Activated CD8-positive, alpha-beta T cell treated with anti-CD3 and anti-CD28 coated beads for 36 hours (primary cell): ENCODE measurements at places on chromosomes 11 and 22. TPM values are rescaled to one million over a fixed set of nuclear protein-coding genes. Genes with fewer than 3 reads are reported as not detected.

The ASCL2 gene
- total RNA-seq = 3.4 TPM

The LRRC56 gene
- 0.67 TPM for total RNA-seq

DNA sequence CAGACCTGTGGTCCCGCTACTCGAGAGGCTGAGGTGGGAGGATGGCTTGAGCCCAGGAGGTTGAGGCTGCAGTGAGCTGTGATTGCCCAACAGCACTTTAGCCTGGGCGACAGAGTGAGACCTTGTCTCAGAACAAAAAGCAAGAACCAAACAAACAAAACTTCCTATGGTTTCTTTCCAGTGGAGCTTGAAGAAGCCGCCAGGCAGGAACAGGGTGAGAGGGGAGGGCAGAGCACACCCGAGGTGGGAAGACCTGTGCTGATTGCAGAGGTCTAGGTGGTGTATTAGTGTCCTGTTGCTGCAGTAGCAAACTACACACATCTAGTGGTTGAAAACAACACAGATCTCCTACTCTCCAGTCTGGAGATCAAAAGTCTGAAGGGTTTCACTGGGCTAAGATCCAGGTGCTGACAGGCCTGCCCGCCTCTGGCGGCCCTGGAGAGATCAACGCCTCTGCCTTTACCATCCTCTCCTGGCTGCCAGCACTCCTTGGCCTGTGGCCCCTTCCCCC lies 10.5 kb downstream of the ARHGEF17 start:
- no peak for DNase-seq

DNA sequence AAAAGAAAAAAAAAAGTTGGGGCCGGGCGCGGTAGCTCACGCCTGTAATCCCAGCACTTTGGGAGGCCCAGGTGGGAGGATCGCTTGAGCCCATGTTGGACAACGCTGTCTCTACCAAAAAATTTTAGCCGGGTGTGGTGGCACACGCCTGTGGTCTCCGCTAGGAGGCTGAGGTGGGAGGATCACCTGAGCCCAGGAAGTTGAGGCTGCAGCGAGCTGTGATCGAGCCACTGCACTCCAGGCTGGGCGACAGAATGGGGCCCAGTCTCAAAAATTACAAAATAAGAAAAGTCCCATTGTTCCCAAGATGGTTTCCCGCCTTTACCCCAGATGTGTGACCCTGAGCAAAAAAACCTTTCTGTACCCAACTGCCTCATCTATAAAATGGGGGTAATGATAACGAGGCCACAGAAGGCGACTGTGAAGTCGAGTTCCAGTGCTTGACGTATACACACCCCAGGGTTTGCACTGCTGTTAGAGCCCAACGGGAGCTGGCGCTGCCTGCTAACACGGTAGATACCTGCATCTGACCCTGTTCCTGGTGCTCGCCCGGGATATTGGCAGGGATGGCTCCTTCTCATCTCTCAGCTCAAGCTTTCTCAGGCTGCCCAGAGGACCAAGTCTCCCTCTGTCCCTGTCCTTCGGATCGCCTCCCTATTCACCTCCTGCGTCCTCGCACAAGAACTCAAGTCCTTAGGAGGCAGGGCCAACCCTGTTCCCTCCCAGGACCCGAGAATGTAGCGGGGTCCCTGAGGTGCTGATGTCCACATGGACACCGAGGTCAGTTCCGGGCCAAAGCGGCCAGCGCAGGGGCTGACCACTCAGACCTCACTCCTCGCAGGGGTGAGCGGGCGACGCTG lies 1.1 kb upstream of the RPLP2 start:
- DNase-seq = peak; percentile 58
